Activated T-helper 9 cell treated with anti-CD3 and anti-CD28 coated beads, Interleukin-2, amount 50 U/mL, for 16 hours (primary cell): ENCODE measurements at places on chromosomes 4 and X.

DNA sequence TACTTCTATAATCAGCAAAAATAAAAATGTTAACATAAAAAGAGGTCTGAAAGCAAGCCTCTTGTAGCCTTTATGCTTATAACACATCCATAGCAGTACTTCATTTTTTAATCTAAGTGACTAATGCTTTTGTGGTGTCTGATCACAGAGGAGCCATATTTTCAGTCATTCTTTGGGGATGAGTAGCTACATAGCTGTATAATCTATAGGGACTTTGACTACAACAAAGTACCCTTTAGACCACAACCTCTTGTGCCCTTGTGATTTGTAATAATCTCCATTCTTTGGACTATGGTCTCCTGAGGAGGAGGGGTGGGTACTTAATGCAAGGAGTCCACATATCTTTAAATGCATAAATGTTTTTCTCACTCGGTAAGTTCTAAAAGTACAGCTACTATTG lies 9.6 kb downstream of the DRP2 start:
- DNase-seq: no peak

- DNase-seq: no peak
Observed at GRCh38 chr4:45453258-45453853, 670.5 kb downstream of the GABRG1 start.

- DNase-seq: no peak
Observed at GRCh38 chrX:13902406-13902805, 85.5 kb upstream of the GPM6B start.

DNA sequence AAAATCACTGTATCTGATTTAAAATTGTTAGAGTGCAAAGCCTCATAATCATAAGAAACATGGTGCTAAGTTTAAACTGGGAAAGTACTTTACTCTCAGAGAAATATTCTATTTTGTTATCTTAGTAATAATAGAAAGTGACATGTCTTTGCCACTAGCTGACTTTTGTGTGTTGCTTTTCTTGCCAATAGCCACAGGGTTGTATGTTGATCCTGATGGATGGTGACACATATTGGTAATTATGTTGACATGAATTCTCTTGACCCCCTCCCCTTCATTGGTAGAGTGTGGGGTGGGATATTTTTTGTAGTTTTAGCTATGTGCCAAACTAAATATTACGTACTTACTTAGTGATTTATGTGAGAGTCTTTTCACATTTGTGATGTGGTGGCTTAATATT lies 103.1 kb upstream of the MAP9 start:
- no peak for DNase-seq
